NCI-H526 treated with DMSO at 0.1 percent for 48 hours (cell line): ENCODE measurements at places on chromosomes 5 and 9.

DNA sequence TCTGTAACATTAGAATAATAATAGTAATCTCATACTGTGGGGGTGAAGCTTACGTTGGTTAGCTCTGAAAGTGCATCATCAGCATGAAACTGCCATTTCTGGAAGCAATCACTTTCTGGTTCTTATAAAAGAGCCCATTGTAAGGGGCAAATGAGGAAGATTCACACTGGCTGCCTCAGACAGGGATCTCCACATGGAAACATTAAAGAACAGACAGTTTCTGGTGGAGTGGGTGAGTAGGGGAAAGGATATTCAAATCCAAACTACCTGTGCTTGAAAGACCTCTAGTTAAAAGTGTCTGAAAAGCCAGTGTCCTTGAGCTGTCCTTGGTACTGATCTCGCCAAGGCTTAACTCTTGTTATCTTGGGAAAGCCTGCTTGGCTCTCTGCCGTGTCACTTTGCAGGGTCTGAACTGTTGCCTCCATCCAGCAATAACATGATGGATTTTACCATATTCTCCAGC is 19.1 kb upstream of the SLC31A2 start:
- DNase-seq: no peak

DNA sequence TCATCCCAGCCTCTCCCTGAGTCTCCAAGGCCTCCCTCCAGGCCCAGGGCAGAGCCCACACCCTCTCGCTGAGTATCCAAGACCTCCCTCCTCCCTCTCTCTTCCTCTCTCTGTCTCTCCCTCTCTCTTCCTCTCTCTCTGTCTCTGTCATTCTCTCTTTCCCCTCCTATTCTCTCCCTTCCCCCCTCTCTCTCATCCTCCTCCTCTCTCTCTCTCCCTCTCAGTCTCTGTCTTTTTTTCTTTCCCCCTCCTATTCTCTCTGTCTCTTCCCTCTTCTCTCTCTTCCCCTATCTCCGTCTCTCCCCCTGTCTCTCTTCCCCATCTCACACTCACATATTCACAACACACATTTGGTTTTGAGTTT is 8.1 kb downstream of the SLC6A19 start:
- no peak for DNase-seq

DNA sequence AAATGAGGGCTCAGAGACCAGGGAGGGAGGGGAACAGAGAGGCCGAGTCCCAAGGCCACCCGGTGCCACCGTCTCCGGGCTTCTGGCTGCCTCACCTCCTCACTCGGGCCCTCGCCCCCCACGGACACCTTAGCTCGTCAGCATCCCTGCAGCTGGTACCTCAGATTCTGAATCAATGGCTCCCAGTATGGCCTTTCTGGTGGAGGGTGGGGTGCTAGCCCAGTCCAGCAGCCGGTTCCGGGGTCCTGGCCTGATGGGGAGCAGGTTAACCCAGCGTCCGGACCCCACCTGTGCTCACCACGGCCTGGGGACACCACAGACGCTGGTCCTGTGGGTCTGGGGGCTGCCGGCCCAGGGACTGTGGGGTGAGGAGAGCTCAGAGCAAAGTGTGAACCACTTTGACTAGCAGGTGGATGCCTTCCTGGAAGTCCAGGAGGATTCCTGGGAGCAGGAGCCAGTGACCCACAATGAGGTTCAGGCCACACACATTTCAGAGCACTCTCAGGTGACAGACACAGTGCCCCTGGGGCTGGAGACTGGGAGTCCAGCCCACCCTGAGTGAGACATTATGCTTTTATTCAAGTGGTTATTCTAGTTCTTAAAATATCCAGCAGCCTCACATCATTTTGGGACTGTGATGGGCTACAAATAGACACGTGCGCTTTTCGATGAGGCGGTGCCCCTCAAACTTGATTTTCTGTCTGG is 53.3 kb downstream of the AHRR start:
- DNase-seq: no peak

DNA sequence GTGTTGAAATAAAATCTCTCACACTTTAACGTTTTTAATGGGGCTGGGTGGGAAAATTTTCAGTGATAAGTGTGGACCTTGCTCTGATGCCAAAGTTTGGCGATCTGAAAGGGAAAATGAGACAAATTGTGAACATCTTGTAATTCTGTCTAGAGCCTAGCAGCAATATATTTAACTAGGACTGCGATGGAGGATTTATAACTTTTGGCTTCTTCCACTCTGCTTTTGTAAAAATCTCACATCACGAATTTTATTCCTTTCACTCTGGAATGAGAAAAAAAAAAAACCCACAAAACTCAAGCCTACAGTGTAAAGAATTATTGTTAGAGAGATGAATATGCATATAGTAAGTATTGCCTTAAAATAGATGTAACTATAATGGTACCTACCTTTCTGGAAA is 19.9 kb downstream of the CCNH start:
- no peak for DNase-seq

GRCh38 chr9:15606643-15607472 is 54.0 kb downstream of the CCDC171 start:
- DNase-seq: peak; percentile 69

GRCh38 chr5:90119531-90119971 is 290.0 kb downstream of the CETN3 start:
- DNase-seq: no peak

DNA sequence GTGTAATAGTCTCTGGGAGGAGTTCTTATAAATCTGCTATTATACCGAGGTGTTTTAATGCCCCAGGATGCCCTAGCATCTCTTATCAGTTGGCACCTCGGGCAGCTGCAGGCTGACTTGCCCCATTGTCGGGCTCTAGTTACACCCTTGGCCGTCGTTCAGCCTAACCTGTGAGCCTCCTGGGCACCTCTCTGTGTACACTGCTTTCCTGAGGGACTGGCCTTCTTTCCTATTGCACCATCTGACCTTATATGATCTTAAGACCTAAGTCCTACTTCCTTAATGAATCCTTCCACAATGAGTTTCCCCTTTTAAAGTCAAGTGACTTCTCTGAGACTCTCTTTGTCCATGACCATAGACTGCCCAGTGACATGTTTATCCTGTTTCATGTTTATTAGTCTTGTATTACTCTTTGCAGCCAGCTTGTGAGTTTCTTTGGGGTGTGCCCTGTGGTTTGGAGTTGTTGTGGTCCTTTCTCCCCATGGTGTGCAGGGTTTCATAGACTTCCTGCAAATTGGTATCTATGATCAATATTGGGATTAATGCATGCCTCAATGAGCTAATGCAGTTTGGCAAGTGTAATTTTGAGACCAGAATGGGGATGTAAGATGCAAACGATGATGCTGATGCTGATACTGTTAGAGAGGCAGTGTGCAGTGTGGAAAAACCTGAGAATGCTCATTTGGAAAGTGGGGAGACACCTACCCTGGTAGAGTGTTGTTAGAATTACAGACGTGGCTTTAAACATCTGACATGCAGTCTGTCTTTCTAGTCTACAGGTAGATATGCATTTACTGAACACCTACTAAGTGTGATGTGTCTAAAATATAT is 4.9 kb downstream of the DAPK1 start:
- DNase-seq: no peak

DNA sequence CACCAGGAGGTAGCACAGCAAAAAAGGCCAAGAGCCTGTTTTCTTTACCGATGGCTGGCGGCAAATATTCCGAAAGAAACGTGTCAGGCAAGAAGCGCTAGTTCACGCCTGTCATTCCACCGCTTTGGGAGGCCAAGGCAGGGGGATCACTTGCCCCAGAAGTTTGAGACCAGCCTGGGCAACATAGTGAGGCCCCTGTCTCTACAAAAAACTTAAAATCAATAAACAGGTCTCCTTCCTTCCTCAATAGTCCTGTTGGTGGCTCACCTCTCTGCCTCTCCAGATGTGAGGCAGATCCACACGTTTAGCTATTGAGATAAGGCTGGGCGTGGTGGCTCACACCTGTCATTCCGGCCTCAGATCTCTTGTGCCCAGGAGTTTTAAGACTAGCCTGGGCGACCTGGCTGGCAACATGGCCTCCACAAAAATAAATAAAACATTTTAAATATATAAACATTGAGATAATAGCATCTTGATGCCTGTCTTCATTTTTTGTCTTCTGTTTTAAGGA is 1.3 kb upstream of the TMEM250 start:
- no peak for DNase-seq

DNA sequence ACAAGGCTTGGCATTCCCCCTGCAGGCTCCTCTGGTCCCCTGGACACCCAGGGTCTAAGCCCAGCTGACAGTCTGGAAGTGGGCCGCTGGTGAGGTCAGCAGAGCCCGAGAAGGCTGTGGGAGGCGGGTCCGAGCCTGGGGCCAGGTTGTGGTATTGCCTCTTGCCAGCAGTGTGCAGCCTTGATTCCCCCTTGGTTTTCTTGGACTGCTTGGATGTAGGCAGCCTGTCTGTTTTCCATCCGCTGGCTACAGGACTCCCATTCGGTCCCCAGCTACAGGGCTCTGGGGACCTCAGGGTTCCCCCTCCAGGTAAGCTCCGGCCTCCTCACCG is 1.6 kb downstream of the AIF1L start:
- no peak for DNase-seq

GRCh38 chr5:4042311-4042710 is 446.7 kb downstream of the IRX1 start:
- DNase-seq: no peak

DNA sequence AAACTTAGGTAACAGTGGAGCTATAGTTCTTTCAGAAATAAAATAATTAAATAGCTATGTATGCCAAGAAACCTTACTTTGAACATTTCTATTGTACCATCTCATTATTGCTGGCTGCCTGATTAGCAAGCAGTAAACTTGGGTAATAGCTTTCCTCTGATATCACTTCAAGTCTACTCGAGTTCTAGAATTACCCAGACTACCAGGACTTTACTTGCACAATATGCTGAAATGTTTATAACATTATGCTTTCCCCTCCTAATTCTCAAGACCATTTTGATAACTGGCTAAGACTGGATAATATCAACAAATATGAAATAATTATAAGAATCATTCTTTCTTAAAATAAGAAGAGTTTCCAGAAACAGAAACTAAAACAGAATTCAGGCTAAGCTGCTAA is 512.6 kb downstream of the RAB3C start:
- no peak for DNase-seq

DNA sequence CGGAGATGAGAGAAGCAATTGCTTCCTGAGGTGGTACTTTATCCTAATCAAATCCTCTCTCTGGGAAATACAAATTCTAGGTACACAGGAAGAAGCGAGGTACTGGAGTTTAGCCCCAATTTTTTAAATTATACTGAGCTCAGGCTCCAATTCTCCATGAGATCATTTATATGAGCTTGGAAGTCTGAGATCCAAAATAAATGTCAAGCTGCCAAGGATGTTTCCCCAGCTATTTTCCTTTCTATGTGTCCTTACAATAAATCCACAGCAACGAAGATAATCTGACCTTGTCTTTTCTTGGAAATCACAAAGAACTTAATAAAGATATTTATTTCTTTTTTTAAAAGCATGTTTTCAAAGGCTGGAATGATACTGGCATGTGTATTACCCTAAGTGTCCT is 597.3 kb downstream of the GABRG2 start:
- DNase-seq: no peak

GRCh38 chr5:39219437-39219836 is at the start of gene FYB1:
Gene FYB1 (minus strand): TSS chr5:39219563. CDS start chr5:39202960, 16,603 bp downstream.
- DNase-seq: no peak

DNA sequence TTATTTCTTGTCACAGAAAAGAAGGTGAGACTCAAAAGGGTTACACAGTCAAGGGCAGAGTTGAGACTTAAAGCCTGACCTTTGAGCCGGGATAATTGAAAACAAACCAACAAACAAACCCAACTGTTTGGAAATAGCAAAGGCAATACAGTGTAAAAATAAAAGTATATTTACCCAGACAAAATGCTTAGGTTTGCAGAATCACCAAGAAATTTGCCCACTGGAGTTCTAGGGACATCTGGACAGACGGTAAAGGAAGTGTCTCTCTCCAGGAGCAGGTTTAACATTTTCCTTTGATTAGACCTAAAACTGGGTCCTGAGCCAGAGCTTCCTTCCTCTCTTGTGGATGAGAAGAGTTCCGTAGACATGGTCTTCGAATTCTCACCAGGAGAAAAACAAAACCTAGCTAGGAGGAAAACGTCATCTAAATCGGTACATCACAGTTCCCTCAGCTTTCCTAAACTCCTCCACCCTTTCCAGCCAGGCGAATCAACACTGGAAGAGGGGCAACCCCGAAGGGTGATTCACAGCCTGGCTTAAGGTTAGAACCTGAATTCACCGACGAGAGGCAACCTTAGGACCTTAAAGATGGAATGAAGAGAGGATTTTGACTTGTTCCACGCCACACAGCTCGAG is 673 bp downstream of the CDC25C start:
- no peak for DNase-seq

DNA sequence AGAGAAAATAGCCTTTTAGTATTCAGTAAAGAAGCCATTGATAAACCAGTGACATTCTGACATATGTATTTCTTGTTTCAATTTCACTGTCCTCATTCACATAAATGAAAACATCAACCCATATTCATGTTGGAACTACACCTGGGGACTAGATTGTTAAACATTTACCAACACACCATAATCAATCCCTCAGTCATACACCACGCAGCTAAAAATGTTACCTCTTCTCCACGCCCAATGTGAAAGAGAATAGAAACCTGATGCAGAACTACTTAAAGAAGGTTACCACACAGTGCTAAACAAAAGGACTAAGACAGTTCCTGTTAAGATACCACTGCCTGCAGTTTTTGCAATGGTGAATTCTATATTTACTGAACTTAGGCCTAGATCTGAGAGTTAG is 518.9 kb downstream of the PRELID2 start:
- no peak for DNase-seq

- no peak for DNase-seq
Measured at GRCh38 chr5:157984611-157985010, 125.7 kb upstream of the CLINT1 start.

DNA sequence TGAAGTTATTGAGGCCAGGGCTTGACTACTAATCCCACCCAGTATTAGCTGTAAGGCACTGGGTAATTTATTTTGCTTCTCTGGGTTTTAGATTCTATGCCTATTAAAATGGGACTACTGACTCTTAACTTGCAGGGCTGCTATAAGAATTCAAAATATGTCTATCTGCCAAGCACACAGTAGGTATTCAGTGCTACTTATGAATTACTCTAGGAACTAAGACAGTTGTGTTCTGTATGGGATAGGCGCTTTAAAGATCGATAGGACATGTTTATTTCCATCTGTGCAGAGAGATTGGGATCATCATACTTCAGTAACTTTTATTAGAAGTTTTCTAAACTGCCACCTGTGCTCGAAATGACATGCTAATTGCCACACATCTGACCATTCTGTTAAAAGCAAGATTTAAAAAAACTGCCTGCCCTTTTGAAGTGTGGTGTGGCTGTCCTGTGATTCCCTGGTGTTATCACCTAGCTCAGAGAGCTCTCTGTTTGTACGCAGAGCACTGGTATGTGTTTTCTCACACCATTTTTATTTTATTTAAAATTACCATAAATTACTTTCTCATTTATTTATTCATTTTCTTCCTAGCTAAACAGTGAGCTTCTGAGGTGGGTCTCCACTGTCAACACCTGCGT is 58.7 kb downstream of the FYB1 start:
- peak; percentile 50 for DNase-seq
